ENCODE measurements at places on chromosomes 11 and 22.

- DNase-seq: no peak
These were observed 22.5 kb downstream of the PRRG4 start for GRCh38 chr11:32852207-32852606.

- DNase-seq: no peak
These were observed 5.9 kb upstream of the AMOTL1 start for GRCh38 chr11:94762208-94762607.

DNA sequence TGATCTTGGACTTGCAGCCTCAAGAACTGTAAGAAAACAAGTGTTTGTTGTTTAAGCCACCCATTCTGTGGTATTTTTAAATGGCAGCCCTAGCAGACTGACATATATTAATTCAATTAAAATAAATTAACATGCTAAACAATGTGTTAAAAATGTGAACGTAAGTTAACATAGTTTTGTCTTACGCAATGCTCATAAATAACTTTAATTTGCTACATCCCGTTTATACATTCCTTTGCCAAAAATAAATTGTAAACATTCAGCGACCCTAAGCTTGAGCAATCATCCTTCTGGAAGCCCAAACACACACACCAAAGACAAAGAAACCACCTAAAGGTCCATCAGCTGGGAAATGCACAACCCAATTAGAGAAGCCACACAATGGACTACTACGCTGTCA lies 70.4 kb downstream of the CELSR1 start:
- no peak for DNase-seq

DNA sequence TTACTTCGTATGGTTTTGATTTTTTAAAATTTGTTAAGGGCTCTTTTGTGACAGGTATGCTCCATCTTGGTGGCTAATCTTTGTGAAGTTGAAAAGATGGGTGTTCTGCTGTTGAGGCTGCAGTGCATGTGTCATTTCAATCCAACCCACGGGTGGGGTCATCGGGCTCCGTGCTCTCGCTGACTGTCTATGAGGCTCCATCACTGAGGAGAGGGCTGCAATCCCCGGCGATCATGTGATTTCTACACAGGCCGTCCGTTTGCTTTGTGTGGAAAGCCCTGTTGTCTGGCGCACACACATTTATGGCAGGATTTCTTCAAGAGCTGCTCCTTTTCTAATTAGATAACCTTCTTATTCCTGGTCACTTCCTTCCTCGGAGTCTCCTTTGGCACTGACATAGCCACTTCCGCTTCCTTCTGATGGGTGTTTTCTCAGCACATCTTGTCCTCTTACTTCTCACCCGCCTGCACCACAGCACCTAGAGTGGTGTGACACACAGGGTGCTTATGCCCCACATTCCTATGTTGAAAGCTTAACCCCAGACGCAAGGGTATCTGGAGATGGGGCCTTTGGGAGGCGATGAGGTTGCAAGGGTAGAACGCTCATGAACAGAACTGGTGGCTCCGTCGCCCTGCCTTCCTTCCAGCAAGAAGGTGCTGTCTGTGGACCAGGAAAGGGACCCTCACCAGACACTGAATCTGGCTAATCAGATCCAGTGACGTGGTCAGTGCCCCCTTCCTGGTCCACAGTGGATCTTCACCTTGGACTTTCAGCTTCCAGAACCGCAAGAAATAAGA lies 9.4 kb downstream of the MOB2 start:
- DNase-seq: no peak

DNA sequence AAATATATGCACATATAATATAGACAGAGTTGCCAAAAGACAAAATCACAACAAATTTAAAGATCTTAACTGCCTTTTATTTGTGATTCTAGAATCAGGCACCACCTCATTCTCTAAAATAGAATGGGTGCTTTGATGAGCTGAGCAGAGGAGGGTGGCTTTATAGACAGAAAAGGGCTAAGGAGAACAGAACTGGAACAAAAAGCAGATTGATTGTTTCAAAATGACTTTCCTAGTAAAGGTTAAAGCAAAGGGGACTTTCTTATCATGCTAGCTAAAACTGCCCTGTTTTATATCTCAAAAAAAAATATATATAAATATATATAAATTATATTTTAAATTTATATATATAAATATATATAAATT lies 287.6 kb downstream of the FAT3 start:
- DNase-seq: no peak

DNA sequence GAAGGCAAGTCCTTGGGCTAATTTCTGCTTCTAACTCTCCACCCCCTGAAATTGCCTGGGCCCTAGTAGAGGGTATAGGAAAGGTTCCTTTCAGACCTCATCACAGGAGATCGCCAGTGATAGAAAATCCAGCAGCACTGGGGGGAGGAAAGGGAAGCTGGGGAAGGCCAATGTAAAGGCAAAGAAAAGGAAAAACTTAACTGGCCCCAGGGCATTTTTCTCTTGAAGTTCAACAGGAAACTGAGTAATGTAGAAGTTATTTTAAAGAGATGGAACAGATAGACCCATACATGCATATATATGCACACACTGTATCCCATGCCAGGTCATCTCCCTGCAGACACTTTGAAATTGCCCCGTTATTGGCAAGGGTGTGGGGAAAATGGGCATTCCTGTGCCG lies 134.0 kb downstream of the TRIM44 start:
- DNase-seq: no peak

GRCh38 chr11:93410441-93410840 lies 79.9 kb downstream of the DEUP1 start:
- no peak for DNase-seq

DNA sequence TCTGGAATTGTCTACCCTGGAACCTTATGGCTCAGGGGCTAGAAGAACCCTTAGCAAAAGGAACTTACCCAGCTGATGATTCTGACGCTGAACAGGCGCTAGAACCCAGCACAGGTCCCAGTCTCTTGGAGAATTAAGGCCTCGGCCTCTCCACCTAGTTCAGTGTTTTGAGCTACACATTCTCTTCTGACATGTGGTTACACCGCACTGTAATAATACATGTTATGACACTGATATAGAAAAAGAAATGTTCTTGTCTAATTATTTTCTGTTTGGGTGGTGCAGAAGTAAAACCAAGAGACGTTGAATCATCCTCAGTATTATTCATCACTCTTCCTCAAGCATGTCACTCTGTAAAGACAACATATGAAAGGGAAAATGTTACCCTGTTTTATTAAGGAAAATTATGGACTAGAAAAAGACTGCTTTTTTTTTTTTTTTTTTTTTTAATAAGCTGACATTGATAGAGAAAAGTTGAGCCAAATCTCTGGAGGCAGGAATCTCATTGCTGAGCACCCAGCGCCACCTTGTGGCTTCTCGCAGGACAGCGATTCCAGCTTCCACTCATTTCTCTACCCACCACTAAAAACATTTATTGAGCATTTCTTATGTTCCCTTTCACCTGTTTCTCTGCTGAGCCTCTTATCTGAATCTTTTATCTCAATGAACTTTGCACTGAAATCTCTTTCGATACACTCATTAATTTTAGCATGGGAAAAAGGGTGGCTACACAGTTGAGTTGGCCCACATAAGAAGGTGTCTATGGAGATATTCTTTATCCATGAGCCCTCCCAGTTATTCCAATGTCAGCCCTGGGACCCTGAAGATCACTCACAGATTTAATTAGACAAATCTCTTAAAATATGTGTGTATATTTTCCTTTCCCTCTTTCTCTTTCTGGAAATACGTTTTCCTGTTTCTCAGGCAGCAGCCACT lies 12.6 kb upstream of the APLNR start:
- DNase-seq: peak; percentile 52

DNA sequence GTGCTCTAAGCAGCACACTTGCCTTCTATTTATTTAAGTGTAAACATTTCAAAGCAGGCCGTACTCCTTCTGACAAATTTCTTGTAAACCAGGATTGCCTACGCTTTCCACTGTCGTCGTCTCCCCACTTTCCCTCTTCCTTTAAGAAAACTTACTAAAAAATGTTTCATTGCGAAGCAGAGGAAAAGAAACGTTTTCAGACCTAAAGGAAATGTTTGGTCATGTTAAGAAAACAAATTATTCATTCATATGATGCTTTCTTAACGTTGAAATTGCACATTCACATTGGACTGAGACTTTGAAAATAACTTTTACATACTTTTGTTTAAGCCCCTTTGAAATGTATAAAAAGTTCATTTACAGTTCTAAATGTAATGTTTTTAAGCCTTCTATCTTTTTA lies 106.0 kb downstream of the EMSY start:
- DNase-seq: no peak

DNA sequence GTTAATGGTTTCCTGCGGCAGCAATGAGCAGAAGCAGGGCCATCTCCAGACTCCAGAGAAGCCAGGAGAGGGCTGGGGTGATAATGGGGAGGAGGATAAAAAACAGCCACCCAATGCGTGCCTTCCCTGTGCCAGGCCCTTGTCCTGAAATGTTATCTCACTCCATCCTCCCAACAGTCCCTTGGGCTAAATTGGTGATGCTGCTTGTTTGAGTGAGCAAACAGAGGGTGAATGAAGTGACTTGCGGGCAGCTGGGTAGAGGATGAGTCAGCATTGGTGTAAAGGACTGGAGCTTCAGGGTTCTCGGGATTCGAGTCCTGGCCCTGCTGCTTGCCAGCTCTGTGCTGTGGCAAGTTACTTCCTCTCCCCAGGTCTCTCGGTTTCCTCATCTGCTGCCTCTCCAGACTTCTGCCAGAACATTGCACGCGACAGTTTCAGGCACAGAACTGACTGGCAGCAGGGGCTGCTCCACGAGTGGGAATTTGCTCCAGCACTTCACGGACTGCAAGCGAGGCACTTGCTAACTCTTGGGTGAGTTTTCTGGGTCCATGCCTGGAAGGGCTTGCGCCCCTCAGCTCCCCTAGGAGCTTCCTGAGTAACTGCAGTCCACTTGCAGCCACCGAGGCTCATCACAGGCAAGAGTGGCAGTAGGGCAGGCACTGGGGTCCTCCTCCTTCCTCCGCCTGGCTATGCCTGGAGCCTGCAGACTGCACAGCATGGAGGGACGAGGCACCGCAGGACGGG lies at the start of gene P2RY6:
Gene P2RY6, plus strand, starts transcription at position 403 of the 744 bp plus-strand sequence. CDS start 24,181 bp downstream, outside the sequence.
- DNase-seq: no peak

DNA sequence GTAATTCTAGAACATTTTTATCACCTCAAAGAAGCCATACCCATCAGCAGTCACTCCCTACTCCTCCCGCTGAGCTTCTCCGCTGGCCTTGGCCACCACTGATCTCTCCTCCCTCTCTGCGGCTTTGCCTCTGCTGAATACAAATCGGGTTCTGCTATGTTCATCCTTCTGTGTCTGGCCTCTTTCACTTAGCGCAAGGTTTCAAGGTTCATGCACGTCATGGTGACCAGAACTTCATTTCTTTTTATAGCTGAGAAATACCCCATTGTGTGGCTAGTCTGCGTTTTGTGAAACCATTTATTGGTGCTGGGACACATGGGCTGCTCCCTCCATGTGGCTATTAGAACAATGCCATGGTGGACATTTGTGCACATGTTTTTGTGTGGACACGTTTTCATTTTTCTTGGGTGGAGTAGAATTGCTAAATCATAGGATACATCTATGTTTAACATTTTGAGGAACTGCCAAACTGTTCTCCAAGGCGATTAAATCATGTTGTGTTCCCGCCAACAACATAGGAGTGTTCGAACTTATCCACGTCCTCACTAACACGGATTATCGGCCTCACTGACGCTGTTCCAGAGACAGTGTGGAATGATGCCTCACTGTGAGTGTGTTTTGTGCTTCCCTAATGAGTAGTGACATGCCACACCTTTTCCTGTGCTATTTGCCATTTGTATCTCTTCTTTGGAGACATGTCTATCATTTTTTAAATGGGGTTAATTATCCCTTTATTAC lies 24.2 kb upstream of the KRTAP5-6 start:
- no peak for DNase-seq

DNA sequence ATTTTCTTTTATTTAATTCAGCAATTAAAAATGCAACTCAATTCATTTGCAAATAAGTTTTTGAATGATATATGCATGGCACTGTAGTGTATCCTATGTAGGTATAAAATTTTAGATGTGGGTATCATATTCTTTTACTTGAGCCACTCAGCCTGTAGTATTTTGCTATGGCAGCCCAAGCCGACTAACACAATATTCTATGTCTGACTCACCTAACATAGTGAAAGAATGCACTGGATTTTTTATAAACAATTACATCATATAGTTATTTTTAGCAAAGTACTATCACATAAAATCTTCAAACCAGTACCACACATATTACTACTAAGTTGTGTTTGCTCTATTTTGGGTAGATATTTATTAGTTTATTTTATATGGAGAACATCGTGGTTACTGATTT lies 21.9 kb upstream of the GRIA4 start:
- no peak for DNase-seq

DNA sequence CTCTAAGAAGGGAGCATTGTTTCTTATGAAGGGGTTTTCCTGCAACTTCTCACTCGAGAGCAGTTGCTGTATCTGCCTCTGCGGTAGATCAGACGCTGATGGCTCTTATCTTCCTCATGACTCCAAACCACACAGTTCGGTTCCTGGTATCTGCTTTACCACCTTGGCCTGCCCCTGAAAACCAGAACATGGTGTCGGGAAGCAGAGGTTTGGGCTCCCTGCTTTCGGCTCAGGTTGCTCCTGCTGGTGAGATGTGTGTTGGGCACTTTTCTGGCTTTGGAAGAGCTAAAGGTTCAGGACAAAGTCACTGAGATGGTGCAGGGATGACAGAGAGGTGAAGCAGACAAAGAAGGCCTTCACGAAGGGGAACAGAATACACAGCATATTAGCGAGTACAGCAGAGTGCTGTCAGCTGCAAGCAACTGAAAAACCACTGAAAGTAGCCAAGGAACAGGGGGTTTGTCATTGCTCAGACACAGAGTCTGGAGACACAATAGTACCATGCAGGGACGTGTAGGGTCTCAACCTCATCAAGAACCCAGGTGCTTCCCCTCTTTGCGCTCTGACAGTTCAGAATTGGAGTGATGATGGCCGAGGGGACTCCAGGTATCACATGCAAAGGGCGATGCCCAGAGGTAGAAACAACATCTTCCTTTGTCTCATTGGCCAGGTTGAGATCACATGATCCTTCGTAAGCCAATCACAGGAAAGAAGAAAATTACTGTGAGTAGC lies 11.9 kb upstream of the CSF2RB start:
- no peak for DNase-seq

DNA sequence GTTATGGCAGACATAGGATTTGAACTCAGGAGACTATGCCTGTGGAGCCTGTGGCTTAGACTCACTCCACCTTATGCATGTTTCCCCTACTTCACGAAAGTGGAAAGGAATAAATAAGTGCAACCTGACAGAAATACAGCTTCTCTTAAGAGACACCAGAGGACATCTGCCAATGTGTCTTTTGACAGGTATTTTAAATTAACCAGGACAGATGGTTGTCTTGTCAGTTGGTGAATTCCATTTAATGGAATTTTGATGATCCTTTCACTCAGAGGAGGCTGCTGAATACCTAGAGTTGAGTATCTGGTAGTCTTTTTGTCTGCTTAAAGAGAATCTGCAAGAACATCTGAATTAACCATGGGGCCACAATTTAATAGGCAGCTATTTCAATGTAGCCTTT lies 46.1 kb downstream of the NELL1 start:
- no peak for DNase-seq

DNA sequence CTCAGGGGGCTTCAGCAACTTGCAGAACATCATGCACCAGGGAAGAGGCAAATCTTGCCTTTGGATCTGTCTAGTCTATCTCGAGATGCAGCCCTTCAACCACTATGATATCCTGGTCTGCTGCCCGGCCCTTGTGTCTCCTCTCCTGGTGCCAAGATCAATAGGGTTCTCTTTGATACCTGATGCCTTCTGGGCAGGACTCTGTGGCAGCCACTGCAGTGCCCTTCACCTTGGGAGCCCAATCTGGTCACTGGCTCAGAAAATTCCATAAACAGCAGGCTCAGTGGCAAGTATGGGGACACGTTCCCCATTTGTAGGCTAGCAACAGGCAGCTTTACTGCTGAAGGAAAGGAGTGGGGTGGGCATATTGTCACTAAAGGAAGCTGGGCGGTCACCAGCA lies 23.4 kb downstream of the SYN3 start:
- no peak for DNase-seq
